T-helper 17 cell (primary cell): ENCODE measurements at places on chromosomes 3 and 15.

DNA sequence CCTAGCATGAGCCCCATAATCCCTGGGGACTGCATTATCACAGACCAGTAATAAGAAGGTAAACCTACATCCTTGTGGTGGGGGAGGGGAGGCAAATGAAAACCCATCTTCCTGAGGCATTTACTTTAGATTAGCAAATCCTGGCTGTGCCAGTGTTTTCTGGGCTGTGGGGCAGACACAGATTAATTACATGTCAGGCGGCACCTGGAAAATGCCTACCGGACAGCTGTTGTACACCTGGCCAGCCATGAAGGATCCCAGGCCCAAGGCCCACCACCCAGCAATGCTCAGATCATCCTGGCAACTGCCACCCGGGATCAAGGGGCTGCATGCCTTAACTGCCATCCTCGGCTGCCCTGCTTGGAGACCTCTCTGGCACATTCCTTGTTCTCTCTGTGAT is 59.1 kb upstream of the RASA2 start:
- DNase-seq, result no peak

DNA sequence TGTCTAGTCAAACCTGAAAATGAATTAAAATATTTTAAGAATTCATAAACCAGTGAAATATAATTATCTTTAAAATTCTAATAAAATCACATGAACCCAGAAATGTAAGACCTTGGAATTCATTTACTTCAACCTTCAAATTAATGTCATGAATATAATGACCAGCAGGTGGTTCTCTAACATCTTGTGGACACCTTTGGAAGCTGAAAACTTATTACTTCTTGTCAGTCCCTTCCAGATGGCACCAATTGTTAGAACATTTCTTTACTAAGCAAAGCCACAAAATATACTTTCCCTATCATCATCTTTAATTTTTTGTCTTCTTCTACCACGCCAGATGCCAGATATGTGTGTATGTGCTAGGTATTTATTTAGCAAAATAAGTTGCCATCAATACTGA is 240.0 kb downstream of the MBNL1 start:
- DNase-seq, result no peak

DNA sequence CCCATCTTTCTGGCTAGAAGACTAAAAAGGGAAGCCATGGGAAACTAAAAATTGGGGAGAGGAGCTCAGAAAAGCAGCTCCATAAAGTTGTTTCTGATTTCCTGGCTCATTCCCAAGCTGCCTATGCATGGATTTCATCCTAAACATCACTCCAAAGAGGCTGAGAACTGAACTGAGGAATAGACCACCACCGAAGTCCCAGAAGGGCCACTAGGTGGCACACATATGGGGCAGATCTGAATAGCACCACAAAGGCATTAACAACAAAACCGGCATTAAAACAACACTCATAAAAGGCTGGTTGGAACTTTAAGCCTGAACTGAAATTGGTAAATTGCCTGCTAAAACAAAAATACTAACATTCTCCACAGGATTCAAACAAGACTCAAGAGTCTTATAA is 106.3 kb downstream of the PLD1 start:
- no peak for DNase-seq

GRCh38 chr3:195179776-195180489 is 91.0 kb downstream of the XXYLT1 start:
- DNase-seq, result no peak
